ENCODE measurements at places on chromosomes 6 and 20.
A peak's percentile ranks its signal among the peaks of the same experiment; 100 is the strongest.

DNA sequence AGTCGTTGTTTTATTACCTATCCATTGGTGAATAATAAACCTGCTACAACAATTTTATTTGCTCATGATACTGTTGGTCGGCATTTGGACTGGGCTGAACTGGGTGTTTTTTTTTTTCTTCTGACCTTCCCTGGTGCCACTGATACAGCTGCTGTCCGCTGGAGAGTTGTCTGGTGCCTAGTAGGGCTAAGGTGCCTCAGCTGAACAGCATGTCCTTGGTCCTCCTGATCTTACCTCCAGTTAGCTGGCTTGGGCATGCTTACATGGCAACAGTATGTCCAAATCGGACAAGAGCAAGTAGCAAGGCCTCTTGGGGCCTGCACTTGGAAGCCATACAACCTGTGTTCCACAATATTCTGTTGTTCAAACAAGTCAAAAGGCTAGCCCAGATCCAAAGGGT is 563.4 kb downstream of the BMP2 start:
- DNase-seq = no peak

DNA sequence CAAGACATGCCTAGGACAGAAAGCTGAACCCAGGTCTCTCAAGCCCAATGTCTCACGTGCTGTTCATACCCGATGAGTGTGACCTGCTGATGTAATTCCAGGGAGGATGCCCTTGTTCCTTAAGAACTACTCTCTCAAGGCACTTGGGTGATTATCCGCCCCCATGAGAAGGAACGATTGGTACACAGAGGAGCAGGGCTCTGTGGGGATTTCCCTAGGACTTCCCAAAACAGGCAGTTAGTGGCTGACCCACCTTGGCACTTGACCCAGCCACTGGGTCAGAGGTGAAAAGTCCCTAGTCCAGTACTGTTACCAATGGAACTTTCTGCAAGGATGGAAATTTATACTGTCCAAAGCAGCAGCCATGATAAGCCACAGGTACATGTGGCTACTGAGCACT is 9.2 kb upstream of the BPIFB6 start:
- DNase-seq = no peak

GRCh38 chr6:128586095-128586494 is 65.7 kb upstream of the PTPRK start:
- DNase-seq = no peak

DNA sequence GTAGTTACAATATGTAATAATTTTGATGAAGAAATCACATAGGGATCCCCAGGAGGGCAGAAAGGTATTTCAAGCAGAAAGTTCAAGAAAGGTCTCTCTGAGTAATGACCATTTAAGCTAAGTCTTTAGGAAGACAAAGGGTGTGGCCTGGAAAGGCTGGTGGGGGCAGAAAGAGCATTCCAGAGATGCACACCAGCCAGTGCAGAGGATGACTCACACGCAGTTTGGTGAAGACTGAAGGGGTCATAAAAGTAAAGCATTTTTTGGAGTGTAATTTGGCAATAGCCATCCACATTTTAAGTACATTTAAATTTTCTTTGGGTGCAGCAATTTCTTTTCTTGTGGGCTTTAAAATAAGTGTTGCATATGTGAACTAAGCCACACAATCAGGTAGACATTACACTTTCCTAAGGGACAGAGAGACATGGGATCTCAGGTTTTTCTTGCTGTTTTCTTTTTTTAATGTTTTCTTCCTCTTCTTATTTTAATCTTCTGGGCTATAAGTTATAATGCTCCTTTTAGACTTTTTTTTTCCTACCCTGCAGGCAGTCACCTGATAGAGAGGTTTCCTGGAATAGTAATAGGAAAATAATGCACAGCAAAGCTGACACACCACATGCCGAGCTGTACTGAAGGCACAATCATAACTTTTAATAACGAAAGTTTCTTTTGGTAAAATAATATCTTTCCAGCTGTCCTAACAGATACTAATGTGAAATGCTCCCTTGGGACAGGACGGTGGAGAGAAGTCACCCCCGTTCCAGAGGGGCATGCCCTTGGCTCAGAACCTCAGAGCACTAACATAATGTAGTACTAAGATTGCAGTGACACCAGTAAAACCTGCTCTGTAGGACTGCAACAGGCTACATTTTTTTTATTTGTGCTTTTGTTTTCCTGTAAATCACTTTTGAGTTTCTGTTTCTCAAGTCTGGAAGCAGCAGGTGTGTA is 49.6 kb upstream of the PTPRK start:
- peak; percentile 82 for DNase-seq
